ENCODE measurements at places on chromosomes 16 and 17.
A peak's percentile ranks its signal among the peaks of the same experiment; 100 is the strongest.

DNA sequence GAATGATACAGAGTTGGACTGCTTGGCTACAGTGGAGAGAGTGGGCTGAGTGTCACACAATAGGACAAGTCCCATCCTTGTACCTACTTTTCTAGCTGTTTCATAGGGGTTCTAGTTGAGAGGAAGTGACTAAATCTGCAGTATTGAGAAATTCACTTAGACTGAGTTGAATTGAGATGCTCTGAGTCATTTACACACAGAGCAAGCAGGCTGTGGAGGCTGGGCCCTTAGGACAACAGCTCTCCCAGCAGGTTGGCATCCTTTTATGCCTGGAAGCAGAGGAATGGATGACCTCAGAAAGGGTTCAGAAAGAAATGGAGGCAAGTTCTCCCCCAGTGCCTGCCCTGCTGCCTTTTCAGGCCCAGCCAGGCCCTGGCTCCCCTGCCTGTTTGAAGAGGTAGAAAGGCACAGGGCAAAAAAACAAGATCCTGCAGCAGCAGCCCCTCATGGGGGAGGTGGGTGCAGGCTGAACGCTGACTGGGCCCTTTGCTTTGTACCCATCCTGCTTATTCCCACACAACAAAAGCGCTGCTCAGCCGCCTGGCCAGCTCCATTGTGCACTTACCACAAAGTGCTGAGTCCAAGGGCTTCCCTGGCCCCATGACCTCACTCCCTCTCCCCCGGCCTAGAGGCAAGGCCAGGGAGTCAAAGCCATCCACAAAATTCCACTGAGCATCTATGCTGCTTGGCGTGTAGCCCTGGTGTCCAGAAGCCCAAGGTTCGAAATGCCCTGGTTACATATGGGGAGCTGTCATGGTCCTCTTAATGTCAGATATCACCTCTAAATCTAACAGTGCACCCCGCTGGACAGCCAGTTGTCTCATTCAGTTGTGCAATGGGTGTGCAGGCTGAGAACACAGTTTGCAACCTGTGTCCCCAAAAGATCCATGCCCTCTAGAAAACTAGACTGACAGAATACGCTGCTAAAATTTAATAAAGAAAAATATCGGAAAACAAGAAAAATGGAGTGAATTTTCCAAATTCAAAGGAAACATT lies 5.4 kb upstream of the CRYBA1 start:
- peak; percentile 42 for DNase-seq

GRCh38 chr17:7552621-7553051 lies 3.8 kb downstream of the TNFSF12 start:
- DNase-seq, result no peak

DNA sequence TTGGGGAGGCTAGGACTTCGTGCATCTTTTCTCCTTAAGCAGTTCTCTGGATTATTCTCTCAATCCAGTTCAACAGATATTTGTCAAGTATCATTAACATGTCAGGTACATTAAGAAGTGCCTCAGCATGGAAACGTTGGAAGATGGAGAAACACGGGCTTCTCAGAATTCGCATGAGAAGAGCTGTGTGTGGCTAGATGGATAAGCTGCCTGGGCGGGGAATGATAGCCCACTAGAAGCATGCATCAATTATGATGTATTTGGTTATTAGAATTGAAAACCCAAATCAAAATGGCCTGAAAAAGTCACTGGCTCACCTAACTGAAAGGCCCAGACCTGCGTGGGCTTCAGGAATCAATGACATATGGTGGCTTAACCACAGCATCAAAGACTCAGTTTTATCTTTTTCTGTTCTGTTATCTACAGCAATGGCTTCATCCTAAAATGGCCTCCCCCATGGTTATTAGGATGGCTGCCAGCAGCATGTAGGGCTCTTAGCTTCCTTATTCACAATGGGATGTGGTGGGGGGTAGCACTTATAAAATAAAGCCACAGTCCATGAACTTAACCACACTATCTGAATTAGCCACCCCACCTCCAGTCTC lies 43.9 kb downstream of the MMD start:
- no peak for DNase-seq

- peak; percentile 54 for DNase-seq
Observed at GRCh38 chr17:66165537-66166123, 26.3 kb downstream of the CEP112 start.

DNA sequence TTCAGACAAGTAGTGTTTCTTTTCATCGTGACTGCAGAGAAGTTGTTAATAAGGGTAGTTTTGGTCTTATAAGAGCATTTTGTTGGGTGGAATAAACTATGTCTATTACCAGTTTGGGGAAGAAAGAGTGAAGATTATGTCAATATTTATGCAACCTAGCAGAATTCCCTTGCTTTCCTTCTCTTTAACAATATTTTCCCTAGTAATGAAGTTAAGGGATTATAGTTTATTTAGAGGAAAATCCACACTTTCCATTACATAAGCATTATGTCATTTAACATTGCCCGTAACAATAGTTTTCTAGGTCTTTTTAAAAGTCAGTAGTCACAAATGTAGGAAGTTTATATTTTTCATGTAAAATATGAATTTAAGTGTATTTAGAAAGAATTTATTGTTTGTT lies 2.5 kb upstream of the MAF start:
- no peak for DNase-seq

GRCh38 chr16:50271148-50272041 lies 5.0 kb downstream of the ADCY7 start:
- DNase-seq, result no peak

GRCh38 chr17:49382556-49382955 lies 20.5 kb upstream of the ZNF652 start:
- DNase-seq, result no peak

GRCh38 chr17:80124351-80124981 lies 22.5 kb downstream of the EIF4A3 start:
- DNase-seq, result no peak

- no peak for DNase-seq
Observed at GRCh38 chr16:74699666-74700065, 996 bp downstream of the MLKL start.

DNA sequence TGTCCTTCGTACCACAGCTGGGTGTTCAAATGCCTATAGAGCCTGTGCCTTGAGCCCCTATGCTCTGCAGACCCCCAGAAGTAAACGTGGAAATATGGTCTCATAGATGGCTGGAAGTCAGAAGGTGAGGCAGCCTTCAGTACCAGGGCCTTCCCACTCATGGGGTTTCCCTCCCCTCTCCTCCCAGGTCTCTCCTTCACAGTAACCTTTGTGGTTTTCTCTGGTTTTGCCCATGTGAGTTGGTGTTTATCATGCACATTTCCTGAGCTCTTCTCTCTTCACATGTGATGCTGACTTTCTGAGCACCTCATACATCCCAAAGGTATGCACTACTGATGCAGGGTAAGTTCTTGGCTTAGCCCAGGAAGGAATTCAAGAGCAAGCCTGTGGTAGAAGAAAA lies 35.4 kb downstream of the TMEM114 start:
- no peak for DNase-seq

- DNase-seq, result no peak
Observed at GRCh38 chr16:73326770-73327470, 279.0 kb upstream of the ZFHX3 start.

DNA sequence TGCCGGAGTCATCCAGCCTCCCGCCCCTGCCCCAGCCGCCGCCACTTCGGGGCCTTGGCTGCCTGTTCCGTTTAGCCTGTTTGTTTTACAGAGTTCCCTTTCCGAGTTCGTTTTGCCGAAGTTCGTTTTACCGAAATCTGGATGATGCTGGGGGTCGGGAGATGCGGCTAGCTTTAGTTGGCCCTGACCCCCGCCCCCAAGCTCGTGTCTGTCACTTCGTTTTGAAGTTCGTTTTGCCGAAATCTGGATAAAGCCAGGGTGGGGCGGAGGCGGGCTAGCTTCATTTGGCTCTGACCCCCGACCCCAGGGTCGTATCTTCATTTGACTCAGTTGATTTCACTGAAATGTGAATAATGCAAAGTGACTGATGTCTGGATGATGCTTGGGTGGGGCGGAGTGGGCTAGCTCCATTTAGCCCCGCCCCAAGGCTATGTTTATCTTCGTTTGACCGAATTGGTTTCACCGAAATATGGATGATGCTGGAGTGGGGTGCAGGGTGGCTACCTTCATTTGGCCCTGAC lies 591 bp downstream of the PSMD7 start:
- no peak for DNase-seq

DNA sequence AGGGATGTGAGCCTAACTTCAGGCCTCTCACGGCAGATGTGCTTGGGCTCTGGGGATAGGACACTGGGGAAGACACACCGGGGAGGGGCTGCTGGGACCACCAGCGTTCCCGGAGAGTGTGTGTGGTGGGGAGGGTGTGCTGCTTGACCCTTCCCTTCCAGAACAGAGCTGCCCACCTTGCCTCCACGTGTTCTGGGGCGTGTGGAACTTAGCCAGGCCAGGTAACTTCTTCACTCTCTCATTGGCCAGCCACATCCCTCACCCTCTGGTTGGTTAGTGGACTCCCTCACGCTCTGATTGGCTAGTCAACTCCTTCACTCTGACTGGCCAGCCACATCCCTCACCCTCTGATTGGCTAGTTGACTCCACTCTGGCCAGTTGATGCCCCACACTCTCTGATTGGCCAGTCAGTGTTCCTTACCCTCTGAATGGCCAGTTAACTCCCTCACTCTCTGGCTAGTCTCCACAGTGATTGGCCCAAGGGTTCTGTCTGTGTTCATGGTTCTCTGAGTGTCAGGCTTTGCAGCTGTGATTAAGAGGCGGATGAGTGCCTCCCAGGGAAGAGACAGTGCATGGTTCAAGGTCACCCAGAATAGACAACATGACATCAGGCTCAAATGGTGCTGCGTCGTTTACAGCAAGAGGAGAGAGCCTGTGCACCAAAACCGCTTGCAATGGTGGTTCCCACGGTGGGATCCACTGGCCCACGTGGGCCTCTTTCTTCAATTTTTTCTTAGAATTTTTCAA lies 10.0 kb downstream of the TMEM235 start:
- DNase-seq, result peak; percentile 93

DNA sequence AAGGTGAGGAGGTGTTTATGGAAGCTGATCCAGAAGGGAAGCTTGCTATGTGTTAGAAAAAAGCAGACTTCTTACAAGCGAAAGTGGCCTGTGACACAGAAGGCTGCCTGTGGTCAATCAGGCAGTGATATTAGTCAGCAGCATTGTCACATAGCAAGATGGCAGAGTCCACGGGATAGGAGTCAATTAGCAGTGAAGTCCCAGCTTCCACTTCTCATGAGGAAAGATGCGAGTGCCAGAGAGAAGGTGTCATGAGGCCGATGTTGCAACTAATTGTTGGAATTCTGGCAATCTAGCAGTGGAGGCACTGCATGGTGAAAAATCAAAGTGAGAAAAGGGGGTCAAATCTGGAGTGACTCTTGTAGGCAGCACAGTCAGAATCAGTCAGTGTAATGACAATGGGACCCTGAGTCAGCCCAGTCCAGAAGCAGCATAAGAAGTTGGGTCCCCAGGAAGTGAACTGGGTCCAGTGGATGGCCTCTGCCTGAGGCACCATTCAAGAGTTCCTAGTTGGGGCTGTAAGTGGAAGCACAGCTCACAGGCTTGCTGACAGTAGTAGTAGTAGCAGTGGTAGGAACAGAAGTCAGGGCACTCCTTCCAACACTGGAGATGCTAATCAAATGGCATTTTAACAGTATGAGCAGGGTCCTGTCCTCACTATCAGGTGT lies 85.1 kb downstream of the TNFRSF13B start:
- no peak for DNase-seq

DNA sequence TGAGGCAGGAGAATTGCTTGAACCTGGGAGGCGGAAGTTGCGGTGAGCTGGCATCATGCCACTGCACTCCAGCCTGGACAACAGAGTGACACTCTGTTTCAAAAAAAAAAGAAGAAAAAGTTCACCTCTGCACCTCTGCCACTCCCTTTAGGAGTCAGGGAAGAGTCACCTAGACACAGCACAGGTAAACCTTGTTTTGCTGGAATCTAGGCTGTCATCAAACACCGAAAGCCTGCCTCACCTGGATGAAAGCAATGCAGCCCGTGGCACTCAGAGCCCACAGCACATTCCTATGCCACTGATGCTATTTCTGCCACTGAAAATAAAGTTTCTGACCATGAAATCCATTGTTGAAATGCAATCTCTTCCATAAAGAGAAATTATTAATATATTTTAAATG lies 22.2 kb downstream of the CFAP52 start:
- no peak for DNase-seq

DNA sequence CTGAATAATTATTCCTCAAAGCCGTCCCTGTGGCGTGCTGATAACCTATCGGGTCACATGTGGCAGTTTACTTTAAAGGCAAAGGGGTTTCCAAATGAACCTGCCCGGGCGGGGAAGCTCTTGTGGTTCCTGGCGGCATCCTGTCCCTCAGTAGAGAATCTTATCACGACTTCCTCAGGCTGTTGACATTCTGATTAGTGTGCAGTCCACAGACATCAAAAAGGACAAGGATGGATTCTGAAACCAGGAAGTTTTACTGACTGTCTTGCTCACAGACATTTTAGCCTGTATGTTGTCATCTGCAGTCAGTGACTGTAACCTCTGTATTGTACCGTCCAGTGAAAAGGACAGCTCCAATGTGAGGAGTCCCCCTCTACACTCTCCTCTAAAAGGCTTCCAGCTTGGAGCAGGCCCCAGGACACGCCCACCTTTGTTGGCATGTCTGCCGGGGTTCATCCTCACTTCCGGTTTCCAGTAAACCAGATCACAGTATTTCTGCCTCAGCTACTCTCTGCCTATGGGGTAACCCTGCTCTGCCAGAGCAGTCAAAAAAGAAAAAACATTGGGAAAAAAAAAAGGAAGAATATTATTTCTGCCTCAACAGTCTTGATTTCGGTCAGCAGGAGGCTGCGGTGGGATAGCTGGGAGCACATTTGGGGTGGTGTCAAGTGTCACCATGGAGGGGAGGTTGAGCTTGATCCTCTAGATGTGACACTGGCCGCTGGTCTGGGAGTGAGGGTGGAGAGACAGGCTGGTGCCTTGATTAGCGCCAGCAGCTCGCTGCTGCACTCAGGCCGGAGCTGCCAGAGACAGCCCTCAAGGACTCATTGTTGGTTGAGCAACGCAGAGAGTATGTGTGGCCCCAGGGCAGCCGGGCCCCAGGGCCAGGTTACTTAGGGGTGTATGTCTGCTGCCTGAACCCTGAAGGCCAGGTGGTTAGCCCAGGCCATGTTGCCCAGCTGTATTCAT lies 89.0 kb upstream of the DNAH17 start:
- DNase-seq, result no peak

DNA sequence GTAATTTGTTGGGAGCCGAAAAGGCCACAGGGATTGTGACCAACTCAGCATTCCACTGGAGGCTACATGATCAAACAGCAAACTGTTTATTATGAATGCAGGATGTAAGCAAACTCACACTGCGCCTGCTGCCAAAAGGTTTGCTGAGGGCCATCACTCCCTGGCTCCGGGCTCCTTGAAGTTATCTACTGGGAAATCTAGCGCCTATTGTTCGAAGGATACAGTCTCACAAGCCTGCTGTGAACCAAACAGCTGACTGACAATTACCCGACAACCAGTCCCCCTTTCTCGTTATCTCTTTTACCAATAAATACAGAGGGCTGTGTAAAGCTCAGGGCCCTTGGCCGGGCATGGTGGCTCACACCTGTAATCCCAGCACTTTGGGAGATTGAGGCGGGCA lies 52.5 kb downstream of the BCL7C start:
- no peak for DNase-seq

Data from hippocampal formation (tissue), 2 donors.